Activated T-helper 1 cell treated with anti-CD3 and anti-CD28 coated beads, Interleukin-2, amount 50 U/mL, for 16 hours (primary cell): ENCODE measurements at places on chromosomes 2 and 18.

DNA sequence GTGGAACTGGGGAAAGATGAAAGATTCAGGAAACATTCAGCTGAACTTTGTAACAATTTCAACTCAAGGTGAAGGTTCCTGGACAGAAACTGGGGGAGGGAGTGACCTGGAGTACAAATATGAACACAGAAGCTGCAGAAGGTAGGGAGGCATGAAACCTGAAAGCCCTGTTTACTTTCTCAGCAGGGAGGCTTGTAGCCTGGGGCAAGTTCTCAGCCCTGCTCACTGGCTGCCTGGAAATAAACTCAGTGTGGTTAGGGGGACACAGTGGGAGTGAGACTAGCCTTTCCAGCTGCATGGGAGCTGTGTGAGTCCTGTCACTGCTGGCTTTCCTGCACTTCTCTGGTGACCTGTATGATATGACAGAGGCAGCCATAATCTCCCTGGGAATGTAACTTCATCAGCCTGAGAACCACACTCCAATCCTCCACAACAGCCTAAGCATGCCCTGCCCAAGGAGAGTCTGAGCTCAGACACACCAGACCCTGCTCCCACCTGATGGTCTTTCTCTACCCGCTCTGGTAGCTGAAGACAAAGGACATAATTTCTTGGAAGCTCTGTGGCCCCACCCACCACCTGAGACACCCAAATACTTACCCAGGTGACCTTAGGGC, 77.0 kb downstream of the ZSWIM2 start:
- no peak for DNase-seq

GRCh38 chr18:43812627-43813026, 535.3 kb upstream of the SYT4 start:
- DNase-seq: no peak

DNA sequence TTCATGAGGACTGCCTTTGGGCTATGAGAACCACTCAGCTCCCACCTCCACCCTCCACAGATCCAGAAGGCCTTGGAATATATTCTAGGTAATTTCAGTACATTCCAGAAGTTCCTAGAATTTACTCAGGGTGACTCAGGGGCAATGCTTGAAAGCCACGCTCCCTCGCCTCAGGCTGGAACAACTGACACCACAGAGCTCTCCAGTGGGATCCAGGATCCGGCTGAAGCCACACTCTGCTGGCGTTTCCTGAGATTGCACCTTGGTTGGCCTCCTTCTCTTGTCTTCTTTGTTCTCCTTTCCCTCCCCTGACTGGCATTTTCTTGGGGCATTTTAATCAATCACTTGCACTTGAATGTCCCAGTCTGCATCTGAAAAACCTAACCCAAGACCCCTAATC, 92.6 kb upstream of the KCNE4 start:
- no peak for DNase-seq

DNA sequence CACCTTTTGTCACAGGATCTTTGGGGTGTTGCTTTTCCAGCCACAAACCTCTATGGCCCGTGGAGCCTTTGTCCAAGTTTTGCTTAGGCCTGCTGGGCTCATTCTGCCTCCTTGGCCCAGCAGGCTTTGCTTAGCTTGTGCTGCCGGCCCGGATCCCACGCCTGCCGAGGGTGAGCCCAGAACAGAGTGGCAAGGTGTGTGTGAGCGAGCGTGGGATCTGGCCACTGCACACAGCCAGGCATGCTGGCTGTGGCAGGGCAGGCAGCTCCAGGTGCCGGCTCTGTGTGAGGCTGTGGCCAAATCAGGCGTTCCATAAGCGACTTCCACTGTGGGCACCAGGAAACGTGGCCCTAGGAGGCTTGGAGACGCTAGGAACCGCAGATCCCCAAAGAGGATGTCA, 97.5 kb downstream of the ATP9B start:
- DNase-seq: no peak

DNA sequence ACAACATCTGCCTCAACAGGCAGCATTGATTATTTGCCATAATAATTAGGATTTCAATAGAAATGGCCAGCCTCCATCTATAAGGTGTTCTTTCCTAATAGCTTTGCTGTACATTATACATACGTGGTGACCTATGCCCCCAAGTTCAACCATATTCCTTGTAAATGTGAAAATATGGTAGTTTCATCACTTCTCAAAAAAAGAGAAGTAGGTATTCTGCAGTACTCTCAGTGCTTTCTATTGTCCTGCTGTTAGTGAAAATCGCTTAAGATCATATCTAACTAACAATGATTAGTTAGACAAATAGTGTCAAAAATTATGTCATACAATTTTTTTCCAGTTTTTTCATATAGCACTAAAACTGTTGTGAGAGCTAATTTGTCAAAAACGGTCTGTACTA, 79.6 kb downstream of the SLC4A10 start:
- DNase-seq: no peak
